ENCODE measurements at places on chromosomes 1 and 21. TPM values are rescaled to one million over a fixed set of nuclear protein-coding genes. Genes with fewer than 3 reads are reported as not detected.
A peak's percentile ranks its signal among the peaks of the same experiment; 100 is the strongest.

DNA sequence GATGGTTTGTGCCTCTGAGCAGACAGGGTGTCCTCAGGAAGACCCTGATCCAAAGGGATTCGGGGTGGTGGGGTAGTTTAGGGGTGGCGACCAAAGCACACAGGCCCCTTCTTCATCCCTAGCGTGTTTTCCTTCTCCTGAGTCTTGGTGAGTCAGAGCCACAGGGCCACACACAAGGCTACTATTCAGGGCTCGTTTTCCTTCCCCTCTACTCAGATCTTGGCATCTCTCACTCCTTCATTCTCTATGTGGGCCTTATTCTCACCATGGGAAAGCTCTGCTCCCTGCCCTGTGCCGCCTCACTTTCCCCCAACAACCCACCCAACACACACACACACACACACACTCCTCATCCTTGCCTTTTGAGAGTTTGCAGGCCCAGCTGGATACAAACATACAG is 43.6 kb upstream of the WNT2B start:
- H3K36me3 ChIP-seq = no peaks in the 10 kb centered on the region
- no peak overlapping the region for H3K4me3 ChIP-seq
- no peaks in the 10 kb centered on the region for H3K27me3 ChIP-seq
- H3K4me1 ChIP-seq = peaks cover 23% of the 10 kb centered on the region

GRCh38 chr1:20610970-20611369 is 22.1 kb downstream of the CDA start:
- H3K27me3 ChIP-seq = no peaks in the 10 kb centered on the region
- H3K4me3 ChIP-seq = no peak overlapping the region
- H3K36me3 ChIP-seq = no peaks in the 10 kb centered on the region
- H3K4me1 ChIP-seq = peaks cover 23% of the 10 kb centered on the region
- no peak for DNase-seq

- no peak for DNase-seq
- no peak overlapping the region for H3K4me3 ChIP-seq
- H3K27ac ChIP-seq = no peak overlapping the region
- no peaks in the 10 kb centered on the region for H3K27me3 ChIP-seq
These were observed 139.0 kb downstream of the DPYD start for GRCh38 chr1:97781762-97782337.

GRCh38 chr21:44349416-44349846 is 4.0 kb upstream of the TRPM2 start:
- H3K27me3 ChIP-seq = peaks cover 42% of the 10 kb centered on the region
- H3K36me3 ChIP-seq = no peaks in the 10 kb centered on the region
- DNase-seq = no peak
- no peak overlapping the region for H3K4me3 ChIP-seq

The CD101 gene
- total RNA-seq = not detected

The DDR2 gene
- total RNA-seq = 194 TPM

The OR2T35 gene
- not detected for total RNA-seq

DNA sequence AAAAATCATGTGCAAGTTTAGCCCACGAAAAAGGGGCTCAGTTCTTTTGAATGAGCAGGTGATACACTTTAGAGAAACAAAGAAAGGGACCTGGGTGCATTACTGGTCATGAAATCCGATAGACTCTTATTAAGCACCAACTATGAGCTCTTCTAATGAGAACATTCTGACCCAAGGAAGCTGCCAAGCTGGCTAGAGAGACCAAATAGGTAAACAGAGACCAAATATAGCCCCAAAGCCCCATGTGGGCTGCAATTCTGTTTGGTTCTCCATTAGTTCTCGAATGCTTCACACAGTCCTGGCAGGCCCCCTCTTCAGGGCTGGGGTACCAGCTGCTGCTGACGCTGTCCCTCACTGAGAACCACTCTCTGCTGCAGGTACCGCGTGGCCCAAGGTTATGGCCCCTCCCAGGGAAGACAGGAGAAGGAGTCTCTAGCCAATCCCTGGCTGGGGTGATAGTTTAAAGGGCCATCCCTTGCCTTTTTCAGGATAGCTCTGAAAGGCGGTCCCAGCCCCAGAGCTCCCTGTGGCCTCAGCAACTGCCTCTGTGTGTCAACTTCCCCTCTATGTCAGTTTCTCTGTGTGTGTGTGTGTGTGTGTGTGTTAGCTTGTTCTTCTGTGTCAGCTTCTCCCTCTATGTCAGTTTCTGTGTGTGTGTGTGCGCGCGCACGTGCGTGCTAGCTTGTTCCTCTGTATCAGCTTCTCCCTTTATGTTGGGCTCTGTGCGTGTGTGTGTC is 7.1 kb upstream of the UBXN10 start:
- no peak overlapping the region for H3K27ac ChIP-seq
- H3K4me3 ChIP-seq = no peak overlapping the region
- no peaks in the 10 kb centered on the region for H3K4me1 ChIP-seq
- DNase-seq = no peak
- no peaks in the 10 kb centered on the region for H3K36me3 ChIP-seq
- H3K27me3 ChIP-seq = peaks cover 59% of the 10 kb centered on the region

DNA sequence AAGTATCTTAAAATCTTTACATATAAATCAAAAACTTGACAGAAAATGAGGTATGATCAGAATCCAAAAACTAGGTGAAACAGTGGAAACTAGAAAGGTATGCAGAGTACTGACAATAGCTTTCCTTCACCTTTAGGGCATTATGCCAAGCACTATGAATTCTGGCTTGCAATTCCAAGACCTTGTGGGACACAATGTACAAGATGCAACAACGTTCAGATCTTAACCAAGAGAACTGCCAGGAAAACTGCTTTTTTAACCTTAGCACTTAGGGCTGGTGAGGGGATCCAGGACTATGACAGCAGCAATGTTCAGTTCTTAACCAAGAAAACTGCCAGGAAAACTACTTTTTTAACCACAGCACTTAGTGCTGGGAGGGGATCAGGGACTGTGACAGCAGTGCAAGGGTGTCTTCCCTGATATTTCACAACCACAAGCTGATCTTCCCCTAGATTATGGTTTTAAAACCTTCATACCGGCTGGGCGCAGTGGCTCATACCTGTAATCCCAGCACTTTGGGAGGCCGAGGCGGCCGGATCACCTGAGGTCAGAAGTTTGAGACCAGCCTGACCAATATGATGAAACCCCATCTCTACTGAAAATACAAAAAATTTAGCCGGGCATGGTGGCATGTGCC is 22.3 kb downstream of the FOXJ3 start:
- DNase-seq = no peak
- peaks cover 15% of the 10 kb centered on the region for H3K4me1 ChIP-seq
- no peak overlapping the region for H3K27ac ChIP-seq

- H3K27me3 ChIP-seq = peaks cover 14% of the 10 kb centered on the region
- H3K36me3 ChIP-seq = no peaks in the 10 kb centered on the region
- no peak overlapping the region for H3K4me3 ChIP-seq
- no peak for DNase-seq
- H3K4me1 ChIP-seq = no peaks in the 10 kb centered on the region
- H3K27ac ChIP-seq = no peak overlapping the region
These were observed 31.9 kb downstream of the CFAP74 start for GRCh38 chr1:1971688-1972087.

DNA sequence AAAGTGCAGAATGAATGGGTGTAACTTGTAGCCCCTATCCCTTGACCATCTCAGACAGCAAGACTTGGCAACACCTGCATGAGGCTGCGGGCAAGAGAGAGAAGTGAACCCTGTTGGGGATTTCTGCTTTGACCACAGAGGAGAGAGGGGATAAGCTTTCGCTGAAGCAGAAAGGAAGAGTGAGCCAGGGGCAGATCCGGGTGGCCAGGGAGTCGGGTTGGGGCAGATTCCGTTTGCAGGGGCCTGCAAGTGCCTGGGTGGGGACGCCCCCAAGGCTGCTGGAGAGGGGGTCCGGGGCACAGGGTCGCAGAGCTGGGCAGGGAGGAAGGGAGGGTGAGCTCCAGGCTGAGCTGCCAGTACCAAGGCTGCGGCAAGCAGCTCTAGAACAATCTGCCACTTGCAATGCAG is 25.3 kb upstream of the PIK3CD start:
- H3K4me1 ChIP-seq = no peaks in the 10 kb centered on the region
- no peaks in the 10 kb centered on the region for H3K36me3 ChIP-seq
- H3K4me3 ChIP-seq = no peak overlapping the region
- no peak for DNase-seq
- no peak overlapping the region for H3K27ac ChIP-seq

The PHLDA3 gene
- total RNA-seq = 148 TPM

DNA sequence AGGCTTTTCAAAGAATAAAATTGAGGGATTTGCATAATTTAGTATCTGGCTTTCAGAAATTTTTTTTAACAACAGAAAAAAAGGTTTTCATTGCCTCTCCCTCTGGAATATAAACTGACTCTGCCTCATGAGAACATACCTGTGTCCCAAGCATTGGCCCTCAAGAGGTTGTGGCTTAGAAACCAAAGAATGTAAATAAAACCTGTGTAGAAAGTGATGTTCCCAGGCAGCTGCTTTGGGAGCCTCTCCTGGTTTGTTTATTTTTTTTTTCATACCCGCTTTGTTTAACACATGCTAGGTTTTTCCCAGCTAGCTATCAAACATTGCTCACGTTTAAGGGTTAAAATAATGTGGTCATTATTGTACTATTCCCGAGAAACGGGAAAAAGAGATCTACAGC is 40.5 kb upstream of the IFNAR2 start:
- DNase-seq = no peak
- no peak overlapping the region for H3K27ac ChIP-seq
- peaks cover 21% of the 10 kb centered on the region for H3K27me3 ChIP-seq
- H3K36me3 ChIP-seq = no peaks in the 10 kb centered on the region

DNA sequence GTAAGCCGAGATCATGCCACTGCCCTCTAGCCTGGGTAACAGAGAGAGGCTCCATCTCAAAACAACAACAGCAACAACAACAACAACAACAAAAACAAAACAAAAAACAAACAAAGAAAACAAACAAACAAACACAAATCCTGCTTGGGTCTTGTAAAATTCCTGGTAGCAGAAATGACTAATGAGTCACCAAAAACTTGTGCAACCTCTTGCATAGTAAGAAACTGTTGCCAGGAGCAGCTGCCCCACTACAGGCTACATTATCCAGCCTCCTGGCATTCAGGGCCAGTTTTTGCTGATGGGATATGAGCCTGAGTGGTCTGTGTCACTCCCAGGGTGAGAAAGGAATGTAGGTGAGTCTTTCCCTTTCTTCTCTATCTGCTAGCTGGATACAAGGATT is 245.4 kb downstream of the TNR start:
- no peaks in the 10 kb centered on the region for H3K36me3 ChIP-seq
- no peak overlapping the region for H3K27ac ChIP-seq
- H3K4me3 ChIP-seq = no peak overlapping the region
- H3K27me3 ChIP-seq = no peaks in the 10 kb centered on the region
- no peaks in the 10 kb centered on the region for H3K4me1 ChIP-seq

GRCh38 chr1:186845576-186846210 is 16.9 kb downstream of the PLA2G4A start:
- no peak overlapping the region for H3K27ac ChIP-seq
- peak; percentile 10 for DNase-seq
- no peaks in the 10 kb centered on the region for H3K36me3 ChIP-seq
- H3K27me3 ChIP-seq = no peaks in the 10 kb centered on the region

GRCh38 chr1:230123280-230124185 is 56.5 kb downstream of the GALNT2 start:
- H3K4me1 ChIP-seq = peaks cover 22% of the 10 kb centered on the region
- no peak overlapping the region for H3K4me3 ChIP-seq
- no peak overlapping the region for H3K27ac ChIP-seq
- H3K36me3 ChIP-seq = no peaks in the 10 kb centered on the region
- no peaks in the 10 kb centered on the region for H3K27me3 ChIP-seq

DNA sequence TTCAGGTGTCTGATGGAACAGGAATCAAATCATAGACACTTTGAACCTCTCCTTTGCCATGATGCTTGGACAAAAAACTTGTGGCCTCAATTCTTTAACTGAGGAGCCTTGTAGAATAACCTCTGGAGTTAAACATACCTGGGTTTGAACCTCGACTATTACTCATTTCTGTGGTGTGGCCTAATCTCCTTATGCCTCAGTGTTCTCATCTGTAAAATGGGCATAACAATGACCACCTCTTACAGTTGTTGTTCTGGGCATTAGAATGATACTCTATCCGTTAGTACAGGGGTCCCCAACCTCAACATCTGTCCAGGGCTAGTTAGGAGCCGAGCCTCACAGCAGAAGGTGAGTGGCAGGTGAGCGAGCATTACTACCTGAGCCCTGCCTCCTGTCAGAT is 137.2 kb downstream of the ROR1 start:
- no peak overlapping the region for H3K27ac ChIP-seq
- H3K27me3 ChIP-seq = no peaks in the 10 kb centered on the region
- no peaks in the 10 kb centered on the region for H3K36me3 ChIP-seq
- no peak for DNase-seq

- DNase-seq = no peak
- H3K27ac ChIP-seq = no peak overlapping the region
- peaks cover 18% of the 10 kb centered on the region for H3K36me3 ChIP-seq
- H3K4me1 ChIP-seq = no peaks in the 10 kb centered on the region
- no peak overlapping the region for H3K4me3 ChIP-seq
- H3K27me3 ChIP-seq = no peaks in the 10 kb centered on the region
These were observed 4.6 kb downstream of the SMIM1 start for GRCh38 chr1:3777078-3777547.

- no peaks in the 10 kb centered on the region for H3K27me3 ChIP-seq
- DNase-seq = no peak
- H3K36me3 ChIP-seq = no peaks in the 10 kb centered on the region
- no peak overlapping the region for H3K27ac ChIP-seq
- no peak overlapping the region for H3K4me3 ChIP-seq
These were observed 59.7 kb downstream of the NTPCR start for GRCh38 chr1:233010146-233010545.

DNA sequence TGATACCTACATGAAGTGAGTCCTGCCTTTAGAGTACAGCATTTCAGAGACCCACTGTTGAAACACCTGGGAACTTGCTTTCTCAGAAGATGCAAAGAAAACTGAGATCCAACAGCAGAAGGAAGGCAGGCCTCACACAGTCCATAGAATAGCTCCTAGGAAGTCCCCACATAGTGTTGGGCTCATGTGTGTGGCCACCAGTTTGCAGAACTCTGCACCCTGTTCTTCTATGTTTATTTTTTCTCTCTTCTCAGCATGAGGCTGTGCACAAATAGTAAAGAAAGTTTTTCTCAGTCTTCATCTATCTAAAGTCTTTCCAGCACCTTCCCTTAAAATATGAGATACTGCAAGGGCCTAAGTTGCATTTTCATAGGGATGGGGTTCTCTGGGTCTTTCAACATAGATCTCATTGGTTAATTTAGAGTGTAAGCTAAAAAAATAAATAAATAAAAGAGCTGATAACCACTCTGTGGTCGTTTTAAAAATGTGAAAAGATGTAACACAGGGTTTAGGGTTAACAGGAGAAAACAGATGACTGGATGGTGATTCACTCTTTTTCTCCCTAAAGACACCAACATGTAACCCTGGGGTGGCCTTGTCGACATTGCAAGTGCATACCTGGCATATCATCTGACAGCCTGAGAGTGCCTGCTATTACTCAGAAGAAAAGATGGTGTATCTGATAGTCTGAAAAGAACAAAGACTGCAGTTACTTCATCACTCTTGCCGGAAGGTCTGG is 94.6 kb downstream of the ZC3H11B start:
- no peaks in the 10 kb centered on the region for H3K36me3 ChIP-seq
- H3K27ac ChIP-seq = no peak overlapping the region
- no peak overlapping the region for H3K4me3 ChIP-seq
- H3K4me1 ChIP-seq = peaks cover 10% of the 10 kb centered on the region
- peak; percentile 47 for DNase-seq

GRCh38 chr1:19974822-19975416 is 4.5 kb downstream of the PLA2G2A start:
- H3K36me3 ChIP-seq = no peaks in the 10 kb centered on the region
- H3K27me3 ChIP-seq = peaks cover 4% of the 10 kb centered on the region
- no peak overlapping the region for H3K27ac ChIP-seq
- H3K4me1 ChIP-seq = peaks cover 12% of the 10 kb centered on the region
- DNase-seq = peak; percentile 88

- peak overlapping the region; percentile 96 for H3K27ac ChIP-seq
- H3K4me1 ChIP-seq = peaks cover 11% of the 10 kb centered on the region
- H3K4me3 ChIP-seq = peak overlapping the region; percentile 98
- peak; percentile 61 for DNase-seq
- no peaks in the 10 kb centered on the region for H3K27me3 ChIP-seq
These were observed 610 bp downstream of the SCYL3 start for GRCh38 chr1:169892927-169893644.
